ENCODE measurements at places on chromosomes 1 and 21.

DNA sequence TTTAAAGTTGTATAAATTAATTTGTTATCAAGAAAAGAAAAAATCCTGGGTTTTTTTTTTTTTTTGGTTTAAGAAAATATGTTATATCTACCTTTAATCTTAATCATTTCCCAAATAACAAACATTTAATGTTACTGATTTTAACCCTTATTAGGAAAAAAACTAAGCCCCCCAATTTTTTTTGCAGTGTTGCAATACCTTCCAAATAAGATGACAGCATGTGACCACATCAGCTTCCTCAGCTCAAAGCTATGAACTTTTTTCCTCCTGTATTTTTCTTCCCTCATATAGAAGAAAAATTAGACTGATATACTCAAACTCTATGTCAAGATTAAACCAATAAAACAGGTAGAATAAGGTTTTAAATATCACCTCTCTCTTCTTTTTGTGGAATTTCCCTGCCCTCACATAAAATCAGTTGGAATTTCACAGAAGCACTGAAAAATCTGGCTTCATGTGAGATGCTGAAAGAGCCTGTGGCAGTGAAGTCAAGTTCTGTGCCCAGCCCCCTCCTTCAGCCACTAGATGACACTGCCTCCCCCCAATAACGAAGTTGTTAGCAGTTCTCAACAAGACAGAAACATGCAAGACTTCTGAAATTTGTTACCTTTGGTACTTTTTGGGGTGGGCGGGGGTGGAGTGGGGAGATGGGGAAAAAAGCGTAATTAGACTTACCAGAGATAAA lies 9.6 kb upstream of the SMYD2 start:
- ATAC-seq, result no peak

DNA sequence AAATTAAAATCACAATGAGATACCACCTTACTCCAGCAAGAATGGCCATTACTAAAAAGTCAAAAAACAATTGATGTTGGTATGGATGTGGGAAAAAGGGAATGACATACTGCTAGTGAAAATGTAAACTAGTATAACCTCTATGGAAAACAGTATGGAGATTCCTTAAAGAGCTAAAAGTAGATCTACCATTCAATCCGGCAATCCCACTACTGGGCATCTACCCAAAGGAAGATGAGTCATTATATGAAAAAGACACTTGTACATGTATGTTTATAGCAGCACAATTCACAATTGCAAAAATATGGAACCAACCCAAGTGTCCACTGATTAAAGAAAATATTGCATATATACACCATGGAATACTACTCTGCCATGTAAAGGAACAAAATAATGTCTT lies 37.2 kb downstream of the SUSD4 start:
- ATAC-seq, result no peak

DNA sequence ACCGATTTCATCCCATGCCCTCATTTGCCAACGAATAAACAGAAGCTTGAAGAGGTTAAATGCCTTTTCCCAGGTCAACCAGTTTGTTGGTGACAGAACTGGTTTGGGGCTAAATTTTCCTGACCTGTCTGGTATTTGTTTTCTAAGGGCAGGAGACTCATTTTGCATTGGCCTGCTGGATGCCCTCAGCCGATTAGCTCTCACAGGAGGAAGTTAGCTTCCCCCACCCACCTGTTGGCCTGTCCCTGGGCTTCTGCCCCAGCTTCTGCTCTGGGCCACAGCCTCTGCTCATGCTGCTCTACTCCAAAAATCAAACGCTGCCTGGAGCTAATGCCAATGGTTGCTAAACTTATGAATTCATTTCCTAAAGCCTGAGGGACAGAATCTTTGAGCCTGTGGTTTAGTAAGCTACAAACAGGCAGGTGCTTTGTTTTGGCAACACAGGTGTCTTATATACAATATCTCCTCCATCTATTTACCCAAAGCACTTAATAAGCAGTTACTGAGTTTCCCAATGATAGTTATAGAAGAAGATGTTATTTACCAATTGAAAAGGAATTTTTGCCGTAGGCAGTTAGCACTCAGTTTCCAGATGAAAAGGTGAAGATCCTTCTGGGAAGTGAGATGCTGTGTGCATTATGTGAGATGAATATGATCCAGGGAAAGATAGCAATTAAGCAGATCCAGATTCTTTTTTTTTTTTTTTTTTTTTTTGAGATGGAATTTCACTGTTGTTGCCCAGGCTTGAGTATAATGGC lies 82.3 kb downstream of the TM2D1 start:
- ATAC-seq, result no peak

- ATAC-seq, result no peak
Measured at GRCh38 chr1:89904219-89904980, 83.6 kb downstream of the LRRC8D start.

GRCh38 chr1:246779561-246780175 lies 55.5 kb downstream of the SCCPDH start:
- no peak for ATAC-seq

DNA sequence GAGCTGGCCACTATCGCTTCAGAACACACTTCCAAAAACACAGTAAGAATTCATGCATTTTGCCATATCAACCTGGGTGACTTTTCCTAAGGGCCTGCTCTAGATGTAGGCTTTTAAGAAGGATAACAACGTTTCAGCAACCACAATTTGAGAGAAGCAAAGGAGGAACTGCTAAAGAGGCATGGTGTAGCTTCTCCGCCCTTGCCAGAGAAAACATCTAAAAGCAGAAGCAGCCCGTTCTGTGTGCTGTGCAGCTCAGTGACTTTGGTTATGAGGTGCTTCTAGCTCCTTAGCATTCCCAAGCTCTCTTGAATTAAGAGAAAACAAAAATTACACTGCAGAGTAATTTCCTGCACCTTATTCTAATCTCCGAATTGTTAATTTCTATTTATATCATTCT lies 2.7 kb downstream of the PER3 start:
- no peak for ATAC-seq

GRCh38 chr1:183685112-183685713 lies 32.1 kb upstream of the APOBEC4 start:
- peak; percentile 41 for ATAC-seq

DNA sequence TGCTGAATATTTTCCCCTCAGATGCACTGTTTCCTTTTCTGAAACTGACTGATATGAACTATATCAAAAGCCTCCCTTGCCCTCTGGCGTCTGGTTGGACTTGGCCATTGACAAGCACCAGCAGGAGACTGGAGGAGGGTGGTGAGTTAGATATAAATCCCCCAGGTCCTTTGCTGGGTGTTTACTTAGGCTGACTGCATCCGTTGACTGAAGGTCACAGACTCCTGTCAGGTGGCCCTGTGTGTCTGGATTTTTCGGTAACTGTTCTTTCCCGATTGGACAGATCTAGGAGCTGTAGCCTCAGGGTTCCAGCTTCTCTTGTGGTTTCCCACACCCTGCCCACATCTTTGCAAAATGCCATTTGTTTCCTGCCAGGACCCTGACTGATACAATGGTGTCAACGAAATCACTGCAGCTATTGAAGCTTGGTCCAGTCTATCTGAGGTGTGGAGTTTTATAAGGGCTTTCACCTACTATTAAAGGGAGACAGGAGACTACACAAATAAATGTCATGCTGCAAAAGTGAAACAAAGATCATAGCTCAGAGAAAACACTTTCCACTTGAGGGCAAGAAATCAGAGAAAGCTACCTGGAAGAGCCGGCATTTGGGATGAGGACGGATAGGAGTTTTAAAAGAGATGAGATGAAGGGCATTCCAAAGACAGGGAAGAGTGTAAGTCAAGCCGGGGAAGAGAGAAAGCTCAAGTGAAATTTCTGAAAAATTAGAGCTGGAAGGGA lies 1.5 kb upstream of the MAGI3 start:
- ATAC-seq, result no peak

All from activated CD4-positive, CD25-positive, alpha-beta regulatory T cell treated with anti-CD3 and anti-CD28 coated beads, Interleukin-2, amount 50 U/mL, for 24 hours (primary cell).